ENCODE measurements at places on chromosomes 2 and 18.

DNA sequence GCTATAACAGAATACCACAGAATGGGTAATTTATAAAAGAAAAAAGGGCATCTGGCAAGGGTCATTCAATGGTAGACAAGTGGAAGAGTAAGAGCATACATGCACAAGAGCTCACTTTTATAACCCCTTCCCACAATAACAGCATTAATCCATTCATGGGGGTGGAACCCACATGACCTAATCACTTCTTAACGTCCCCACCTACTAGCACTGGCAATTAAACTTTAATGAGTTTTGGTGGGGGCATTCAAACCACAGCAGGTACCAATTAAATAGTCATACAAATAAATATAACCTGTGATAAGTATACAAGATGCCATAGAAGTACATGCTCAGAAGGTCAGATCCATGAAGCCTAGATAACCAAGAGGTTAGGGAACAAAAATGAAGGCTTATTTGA lies 48.6 kb downstream of the ROCK1 start:
- peak; percentile 71 for DNase-seq

DNA sequence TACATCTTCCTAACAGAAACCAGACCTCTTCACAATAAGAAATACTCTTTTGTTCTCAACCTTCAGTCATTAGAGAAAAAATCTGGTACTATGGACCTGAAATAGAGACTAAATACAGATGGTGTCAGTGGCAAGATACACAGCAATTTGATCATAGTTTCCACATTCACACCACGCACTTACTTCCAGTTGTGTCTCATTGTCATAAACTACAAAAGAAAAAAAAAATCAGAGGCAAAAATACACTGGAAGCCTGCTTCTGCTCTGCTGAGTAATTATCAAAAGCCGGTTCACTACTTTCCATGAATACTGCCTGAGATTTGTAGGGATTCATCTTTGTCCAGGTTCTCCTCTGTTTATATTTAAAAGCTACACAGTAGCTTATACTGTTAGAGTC lies 182.6 kb downstream of the PID1 start:
- DNase-seq = no peak

DNA sequence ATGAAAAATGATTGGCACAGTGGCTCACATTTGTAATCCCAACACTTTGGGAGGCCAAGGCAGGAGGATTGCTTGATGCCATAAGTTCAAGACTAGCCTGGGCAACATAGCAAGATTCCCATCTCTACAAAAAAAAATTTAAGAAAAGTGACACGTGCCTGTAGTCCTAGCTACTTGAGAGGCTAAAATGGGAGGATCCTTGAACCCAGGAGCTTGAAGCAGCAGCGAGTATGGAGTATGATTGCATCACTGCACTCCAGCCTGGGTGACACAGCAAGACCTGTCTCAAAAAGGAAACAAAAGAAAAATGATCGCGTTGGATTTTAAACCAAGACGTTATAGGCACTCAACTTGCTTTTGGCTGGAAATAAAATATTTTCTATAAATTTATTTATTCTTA lies 37.8 kb upstream of the CREB1 start:
- DNase-seq = no peak

DNA sequence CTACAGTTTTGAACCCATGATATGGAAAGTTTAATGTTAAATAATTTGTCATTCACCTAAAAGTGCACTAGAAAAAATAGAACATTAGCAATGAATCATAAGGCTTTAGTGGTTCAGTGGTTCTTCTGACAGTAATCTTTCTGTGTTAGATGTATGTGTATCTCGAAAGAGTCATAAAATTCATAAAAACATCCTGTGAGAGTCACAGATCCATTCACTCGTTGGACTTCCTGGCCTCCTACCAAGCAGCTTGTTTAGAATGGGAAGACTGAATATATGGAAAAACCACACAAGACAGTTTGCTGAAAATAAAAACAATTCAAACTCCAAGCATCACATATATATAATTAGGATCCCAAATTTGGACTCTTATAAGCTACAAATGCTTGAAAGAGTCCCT lies 34.8 kb downstream of the ADNP2 start:
- DNase-seq = no peak

DNA sequence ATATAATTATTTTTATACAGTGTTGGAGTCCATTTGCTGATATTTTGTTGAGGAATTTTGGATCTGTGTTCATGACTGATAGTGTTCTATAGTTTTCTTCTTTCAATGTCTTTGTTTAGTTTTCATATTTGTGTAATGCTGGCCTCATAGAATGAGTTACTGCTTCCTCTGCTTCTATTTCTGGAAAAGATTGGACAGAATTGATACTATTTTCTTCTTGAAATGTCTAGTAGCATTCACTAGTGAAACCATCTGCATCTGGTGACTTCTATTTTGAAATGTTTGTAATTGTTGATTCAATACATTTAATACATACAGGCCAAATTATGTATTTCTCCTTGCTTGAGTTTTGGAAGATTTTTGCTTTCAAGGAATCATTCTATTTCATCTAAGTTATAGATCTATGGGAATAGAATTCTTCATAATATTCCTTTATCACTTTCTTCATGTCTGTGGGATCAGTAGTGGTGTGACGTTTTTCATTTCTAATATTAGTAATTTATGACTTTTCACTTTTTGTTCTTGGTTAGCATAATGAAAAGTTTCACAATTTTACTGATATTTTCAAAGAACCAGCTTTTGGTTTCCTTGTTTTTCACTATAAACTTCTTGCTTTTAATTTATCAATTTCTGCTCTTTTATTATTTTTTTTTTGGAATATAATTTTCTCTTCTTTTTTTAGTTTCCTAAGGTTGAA lies 509.9 kb upstream of the VRK2 start:
- DNase-seq = no peak

- no peak for DNase-seq
Measured at GRCh38 chr18:33717339-33717738, 139.3 kb downstream of the ASXL3 start.

- DNase-seq = peak; percentile 74
Measured at GRCh38 chr18:78659748-78660147, 319.9 kb upstream of the SALL3 start.

DNA sequence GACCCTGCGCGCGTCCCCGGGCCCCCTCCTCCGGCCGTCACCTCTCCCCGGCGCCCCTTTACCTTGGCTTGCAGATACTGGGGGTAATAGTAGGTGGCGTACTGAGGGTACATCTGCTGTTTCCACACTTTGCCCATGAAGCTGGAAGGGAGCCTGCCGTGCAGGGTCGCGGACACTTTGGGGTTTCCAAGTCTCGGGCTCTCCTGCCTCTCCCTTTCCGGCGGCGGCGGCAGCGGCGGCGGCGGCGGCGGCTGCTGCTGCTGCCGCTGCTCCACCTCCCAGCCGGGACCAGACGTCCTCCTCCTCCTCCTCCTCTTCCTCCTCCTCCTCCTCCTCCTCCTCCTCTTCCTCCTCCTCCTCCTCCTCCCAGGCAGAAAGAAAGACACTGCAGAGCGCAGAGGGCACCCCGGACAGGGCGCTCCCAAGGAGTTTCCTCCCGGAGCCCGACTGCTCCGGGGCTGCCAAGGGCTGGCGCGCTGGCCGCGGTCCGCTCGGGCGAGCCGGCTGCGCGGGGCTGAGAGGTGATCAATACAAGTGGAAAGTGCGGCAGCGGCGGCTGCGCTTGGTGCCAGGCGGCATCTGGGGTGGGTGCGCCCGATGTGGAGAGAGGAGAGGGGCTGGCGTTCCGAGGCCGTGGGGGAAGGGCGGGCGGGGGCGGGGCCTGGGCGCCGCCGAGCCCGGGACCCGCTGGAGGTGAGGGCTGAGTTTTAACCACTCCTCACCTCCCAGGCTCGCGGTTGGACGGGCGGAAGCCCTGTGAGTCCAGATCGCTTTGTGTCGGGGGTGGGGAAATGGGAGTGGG lies at the start of gene RBMS1:
TSS of gene RBMS1 (minus strand) at position 581 of the 802 bp plus-strand sequence. CDS start at position 137, 444 bp downstream.
- DNase-seq = peak; percentile 41

GRCh38 chr2:47521666-47522285 lies 118.8 kb downstream of the MSH2 start:
- DNase-seq = no peak

DNA sequence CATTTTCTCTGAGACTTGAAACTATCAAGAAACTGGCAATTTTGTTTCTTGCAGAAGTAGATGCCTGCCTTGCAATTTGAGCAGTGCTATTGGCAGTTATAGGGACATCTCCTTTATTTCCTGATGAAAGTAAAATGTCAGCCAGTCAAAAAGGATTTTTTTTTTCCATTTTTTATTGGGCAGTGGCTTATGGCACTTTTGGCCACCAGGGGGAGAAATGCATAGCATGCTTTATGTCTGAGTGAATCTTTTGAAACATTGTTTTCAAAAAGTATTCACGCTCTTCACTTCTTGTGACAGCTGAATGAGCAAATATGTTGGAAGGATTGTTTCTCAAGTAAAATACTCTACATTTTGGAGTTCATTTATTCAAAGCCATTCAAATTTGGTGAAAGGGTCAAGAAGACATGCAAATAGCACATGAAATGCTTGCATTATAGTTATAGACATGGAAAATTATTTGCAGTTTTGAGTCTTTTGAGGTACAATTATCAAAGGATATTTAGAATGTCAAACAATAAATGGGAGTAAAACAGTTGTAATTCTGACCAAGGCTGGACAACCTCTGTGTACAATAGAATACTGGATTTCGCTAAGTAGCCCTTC lies 491.0 kb downstream of the CDH2 start:
- DNase-seq = peak; percentile 74

DNA sequence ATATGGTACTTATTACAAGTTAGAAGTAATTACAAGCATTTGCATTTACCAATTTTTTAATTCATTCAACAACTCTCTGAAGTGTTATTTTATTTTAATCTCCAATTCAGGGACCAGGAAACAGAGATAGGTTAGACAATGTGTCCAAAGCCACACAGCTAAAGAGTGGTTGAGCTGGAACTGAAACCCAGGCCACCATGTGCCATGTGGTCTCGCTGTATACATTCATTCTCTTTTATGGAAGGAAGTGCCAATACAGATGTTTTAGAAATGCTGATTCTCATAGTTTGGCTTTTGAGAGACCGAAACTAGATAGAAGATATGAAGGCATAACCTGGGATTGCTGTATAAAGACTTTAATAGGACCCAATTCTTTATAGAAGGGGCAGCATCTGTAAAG lies 684.6 kb upstream of the ID2 start:
- DNase-seq = no peak

All from NCI-H69 (cell line).